ENCODE measurements at places on chromosomes 11 and 22.
A peak's percentile ranks its signal among the peaks of the same experiment; 100 is the strongest.

DNA sequence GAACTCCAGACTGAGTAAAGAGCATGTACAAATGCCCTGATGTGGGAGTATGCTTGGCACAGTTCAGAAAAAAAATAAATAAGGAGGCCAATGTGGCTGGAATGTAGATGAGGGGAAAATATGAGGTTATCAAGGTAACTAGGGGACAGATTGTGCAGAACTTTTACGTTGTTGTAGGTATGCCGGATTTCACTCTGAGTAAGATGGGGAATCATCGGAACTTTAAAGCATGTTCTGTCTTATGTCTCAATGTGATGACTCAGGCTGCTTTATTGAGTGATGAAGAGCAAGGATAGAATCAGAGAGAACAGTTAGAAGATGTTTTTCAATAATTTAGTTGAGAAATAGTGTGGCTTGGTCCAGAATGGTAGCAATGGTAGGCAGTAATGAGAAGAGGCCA, 130.4 kb downstream of the C11orf87 start:
- no peak for DNase-seq

DNA sequence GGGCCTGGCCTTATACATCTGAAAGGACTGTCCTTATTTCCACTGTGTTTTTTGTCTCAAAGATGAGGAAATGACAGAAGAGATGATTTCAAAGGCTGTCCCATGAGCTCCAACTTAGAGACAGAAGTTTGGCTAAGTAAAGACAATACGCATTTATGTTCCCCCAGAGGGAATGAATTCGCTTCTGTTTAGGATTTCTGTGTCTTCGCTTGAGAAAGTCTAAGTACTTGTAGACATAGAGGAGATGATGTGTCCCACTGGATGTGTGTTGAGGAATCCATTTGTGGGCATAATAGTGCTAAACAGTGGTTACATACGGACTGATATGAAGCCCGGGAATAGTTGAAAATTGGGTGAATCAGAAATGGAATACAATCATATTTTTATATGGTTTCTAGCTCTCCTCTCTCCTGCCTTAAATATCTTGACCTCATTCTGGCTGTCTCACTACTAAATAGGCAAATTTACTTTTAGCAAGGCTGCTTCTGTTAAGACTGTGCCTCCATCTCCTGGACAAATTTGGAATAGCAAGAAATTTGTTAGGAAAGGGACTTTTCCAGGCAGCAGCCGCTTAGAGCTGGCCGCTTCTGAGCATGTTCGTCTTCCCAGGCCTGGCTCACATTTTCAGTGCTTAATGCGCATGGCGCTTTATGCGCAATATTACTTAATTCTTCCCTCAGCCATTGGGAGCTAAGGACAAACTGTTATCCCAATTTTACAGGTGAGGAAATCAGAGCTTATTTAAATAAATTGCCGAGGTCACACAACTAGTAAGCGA, 1.9 kb upstream of the PEX26 start:
- peak; percentile 92 for DNase-seq

- peak; percentile 93 for DNase-seq
Observed at GRCh38 chr11:10568486-10568941, at the start of gene LYVE1. LYVE1 (minus strand) TSS chr11:10568665; CDS start chr11:10568532, 133 bp downstream.

GRCh38 chr22:17475318-17476230, 87.7 kb upstream of the SLC25A18 start:
- DNase-seq: no peak

GRCh38 chr11:48073031-48073861, 92.9 kb downstream of the PTPRJ start:
- no peak for DNase-seq

GRCh38 chr22:31738566-31738965, 11.4 kb downstream of the PRR14L start:
- no peak for DNase-seq

- no peak for DNase-seq
Observed at GRCh38 chr11:34501949-34502348, 11.6 kb downstream of the ELF5 start.

DNA sequence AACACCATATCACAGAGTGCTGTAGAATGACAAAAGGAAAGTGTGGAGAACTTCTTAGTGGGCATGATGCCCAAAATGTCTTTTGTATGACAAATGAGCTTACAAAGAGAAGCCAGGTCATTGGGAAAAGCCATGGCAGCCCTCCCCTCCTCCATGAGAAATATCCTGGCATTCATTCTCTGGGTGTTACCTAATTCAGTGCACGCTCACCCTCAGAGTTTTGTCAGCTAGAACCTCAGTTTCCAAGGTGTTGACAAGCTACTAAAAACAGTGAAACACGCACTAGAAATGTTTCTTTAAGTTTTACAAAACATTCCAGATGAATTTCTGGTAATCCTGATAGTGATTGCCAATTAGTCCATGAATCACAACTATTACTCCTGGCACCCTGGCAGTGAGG, 105.4 kb upstream of the FSHB start:
- no peak for DNase-seq

DNA sequence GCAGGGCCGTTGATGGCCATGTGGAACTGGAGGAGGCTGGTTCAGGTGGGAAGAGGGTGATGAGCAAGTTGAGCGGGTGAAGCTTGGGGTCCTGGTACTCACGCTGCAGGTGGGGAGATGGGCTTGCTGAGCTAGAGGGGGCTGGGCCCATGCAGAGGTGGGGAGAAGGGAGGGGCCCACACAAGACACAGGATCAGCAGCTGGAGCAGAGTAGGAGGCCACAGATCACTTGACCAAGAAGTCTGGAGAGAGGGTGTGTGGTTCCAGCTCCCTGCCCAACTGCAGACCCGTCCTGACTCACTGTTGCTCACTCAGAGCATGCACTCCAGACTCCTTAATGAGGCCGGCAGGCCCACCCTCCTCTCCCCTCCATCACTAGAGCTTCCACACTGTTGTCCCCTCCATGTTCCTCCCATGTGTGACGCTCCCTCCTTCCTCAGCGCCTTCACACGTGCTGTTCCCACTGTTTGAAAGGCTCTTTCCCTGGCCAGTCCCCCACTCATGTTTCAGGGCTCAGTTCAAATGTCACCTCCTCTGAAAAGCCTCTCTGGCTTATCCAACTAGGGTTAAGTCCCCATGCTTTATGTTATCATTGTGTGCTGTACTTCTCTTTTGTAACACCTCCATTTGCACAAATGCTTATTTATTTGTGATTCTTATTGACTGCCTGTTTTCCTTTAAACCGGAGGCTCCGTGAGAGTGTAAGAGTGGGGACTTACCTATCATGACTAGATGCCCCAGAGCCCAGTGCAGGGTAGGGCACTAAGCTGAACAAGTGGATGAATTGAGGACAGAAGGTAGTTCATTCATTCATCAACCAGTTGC, 2.3 kb downstream of the CCDC86 start:
- no peak for DNase-seq

GRCh38 chr22:24466716-24467328, 28.3 kb upstream of the UPB1 start:
- peak; percentile 94 for DNase-seq

GRCh38 chr22:36734171-36735058, 30.9 kb upstream of the CACNG2 start:
- no peak for DNase-seq

GRCh38 chr11:5626196-5626595, 1.4 kb downstream of the TRIM34 start:
- DNase-seq: no peak

DNA sequence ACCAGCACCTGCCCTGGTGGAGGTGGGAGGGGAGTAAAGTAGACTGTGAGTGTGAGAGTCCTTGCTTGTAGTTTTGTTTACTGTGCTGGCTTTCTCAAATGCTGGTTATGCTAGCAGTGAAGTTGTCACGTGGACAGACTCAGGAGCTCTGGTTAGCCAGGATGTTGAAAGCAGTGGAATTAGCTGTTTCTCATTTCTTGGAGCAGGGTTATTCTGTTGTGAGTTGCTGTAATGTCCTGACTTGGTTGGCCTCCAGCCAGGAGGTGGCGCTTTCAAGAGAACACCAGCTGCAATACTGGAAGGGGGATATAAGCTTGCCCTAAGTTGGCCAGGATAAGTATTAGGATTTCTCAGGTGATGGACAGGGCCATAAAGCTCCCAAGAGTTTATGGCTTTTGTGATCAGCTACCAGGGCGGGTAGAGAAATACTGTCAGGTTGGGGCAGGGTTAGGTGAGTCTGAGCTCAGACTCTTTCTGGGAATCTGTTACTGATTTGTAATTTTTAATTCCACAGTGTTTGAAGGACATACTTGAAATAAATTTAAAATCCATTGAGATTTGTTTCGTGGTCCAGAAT, 13.7 kb downstream of the CYP2D6 start:
- peak; percentile 11 for DNase-seq

- no peak for DNase-seq
Observed at GRCh38 chr11:86106916-86107315, 38.0 kb upstream of the PICALM start.

All from endothelial cell of umbilical vein (primary cell).